CD14-positive monocyte (primary cell): ENCODE measurements at places on chromosomes 3 and 15.

- peaks cover 74% of the 10 kb centered on the region for H3K4me1 ChIP-seq
- H3K27ac ChIP-seq: no peak overlapping the region
- no peak overlapping the region for H3K4me3 ChIP-seq
- no peaks in the 10 kb centered on the region for H3K27me3 ChIP-seq
- H3K36me3 ChIP-seq: no peaks in the 10 kb centered on the region
Measured at GRCh38 chr15:69757186-69757585, 304.6 kb downstream of the RPLP1 start.

GRCh38 chr15:65926899-65927298 is 57.6 kb downstream of the RAB11A start:
- H3K36me3 ChIP-seq: no peaks in the 10 kb centered on the region
- DNase-seq: no peak
- no peak overlapping the region for H3K4me3 ChIP-seq
- H3K27me3 ChIP-seq: no peaks in the 10 kb centered on the region
- no peaks in the 10 kb centered on the region for H3K4me1 ChIP-seq

- peak; percentile 77 for DNase-seq
- peaks cover 26% of the 10 kb centered on the region for H3K4me1 ChIP-seq
- peak overlapping the region; percentile 20 for H3K4me3 ChIP-seq
- peaks cover 8% of the 10 kb centered on the region for H3K27me3 ChIP-seq
- H3K36me3 ChIP-seq: no peaks in the 10 kb centered on the region
Measured at GRCh38 chr15:64905119-64905831, 6.4 kb upstream of the ANKDD1A start.

GRCh38 chr15:23446215-23447106 is 582 bp downstream of the GOLGA6L2 start:
- H3K4me3 ChIP-seq: no peak overlapping the region
- H3K4me1 ChIP-seq: no peaks in the 10 kb centered on the region
- no peaks in the 10 kb centered on the region for H3K36me3 ChIP-seq
- no peaks in the 10 kb centered on the region for H3K27me3 ChIP-seq

DNA sequence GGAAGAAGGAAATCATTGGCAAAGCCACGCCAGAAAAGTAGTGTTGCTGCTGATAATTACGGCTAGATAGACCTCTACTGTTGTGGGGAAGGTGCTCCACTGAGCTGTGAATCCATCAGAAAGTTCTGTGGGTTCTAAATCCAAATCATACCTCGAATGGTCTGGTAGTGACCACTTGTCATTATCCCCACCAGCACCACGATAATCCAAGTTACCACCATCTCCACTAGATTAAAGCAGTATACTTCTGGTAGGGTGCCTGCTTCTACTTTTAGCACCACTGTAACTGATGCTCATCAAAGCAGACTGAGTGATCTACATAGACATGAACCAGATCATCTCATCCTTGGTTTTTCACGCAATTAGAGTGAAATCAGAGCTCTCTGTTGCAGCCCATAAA is 185.5 kb downstream of the FMN1 start:
- H3K36me3 ChIP-seq: no peaks in the 10 kb centered on the region
- H3K4me1 ChIP-seq: peaks cover 24% of the 10 kb centered on the region
- H3K27ac ChIP-seq: no peak overlapping the region
- no peaks in the 10 kb centered on the region for H3K27me3 ChIP-seq

GRCh38 chr3:60268123-60268522 is 983.1 kb downstream of the FHIT start:
- H3K4me1 ChIP-seq: no peaks in the 10 kb centered on the region
- no peak for DNase-seq
- H3K4me3 ChIP-seq: no peak overlapping the region

DNA sequence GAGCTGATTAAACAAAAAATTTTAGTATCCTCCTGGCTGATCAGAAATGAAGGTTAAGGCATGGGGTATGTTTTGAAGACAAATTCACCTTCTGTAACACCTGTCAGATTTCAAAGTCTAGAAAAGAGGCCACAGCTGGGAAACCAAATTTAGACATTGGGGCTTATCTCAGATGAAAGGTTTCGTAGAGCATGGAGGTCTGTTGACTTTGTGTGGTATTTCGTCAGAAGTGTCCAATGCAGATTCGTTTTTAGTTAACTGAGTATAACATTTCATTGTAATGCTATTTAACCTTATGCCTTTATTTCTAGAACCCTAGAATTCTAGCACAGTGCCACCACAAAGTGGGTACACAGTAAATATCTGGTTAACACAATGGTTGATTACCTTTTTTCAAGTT is 61.7 kb downstream of the FNDC3B start:
- H3K4me1 ChIP-seq: peaks cover 75% of the 10 kb centered on the region
- no peaks in the 10 kb centered on the region for H3K36me3 ChIP-seq
- no peak overlapping the region for H3K4me3 ChIP-seq
- DNase-seq: no peak
- H3K27ac ChIP-seq: no peak overlapping the region

- no peaks in the 10 kb centered on the region for H3K36me3 ChIP-seq
- DNase-seq: no peak
- no peak overlapping the region for H3K4me3 ChIP-seq
- H3K4me1 ChIP-seq: peaks cover 19% of the 10 kb centered on the region
- no peaks in the 10 kb centered on the region for H3K27me3 ChIP-seq
Measured at GRCh38 chr3:157240408-157240807, 80.5 kb upstream of the CCNL1 start.

DNA sequence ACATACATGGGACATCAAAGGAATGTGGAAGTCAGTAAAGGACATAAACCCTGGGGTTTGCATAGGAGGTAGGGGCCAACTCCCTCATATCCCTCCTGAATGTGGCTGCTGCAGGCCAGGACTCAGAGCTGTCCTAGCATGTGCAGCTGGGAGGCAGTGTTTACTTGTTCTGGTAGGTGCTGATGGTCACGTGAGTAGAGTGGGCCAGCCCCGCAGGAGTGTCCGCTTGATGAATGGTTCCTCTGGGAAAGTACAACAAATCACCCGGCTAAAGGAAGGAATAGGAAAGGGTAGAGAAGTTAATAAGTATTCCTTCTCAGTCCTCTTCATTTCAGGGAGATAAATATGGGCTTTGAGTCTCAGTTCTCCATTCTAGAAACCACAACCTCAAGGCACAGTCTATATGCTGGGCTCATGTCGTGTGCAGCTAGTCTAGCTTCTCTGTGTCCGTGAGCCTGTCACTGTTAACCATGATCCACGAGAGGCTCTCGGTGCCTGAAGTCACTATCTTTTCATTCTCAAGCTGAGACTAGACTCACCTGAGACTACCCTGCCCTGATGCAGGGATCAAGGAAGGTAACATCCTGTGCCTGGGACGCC is 17.9 kb downstream of the RIOX2 start:
- H3K27me3 ChIP-seq: no peaks in the 10 kb centered on the region
- H3K36me3 ChIP-seq: peaks cover 47% of the 10 kb centered on the region
- peak overlapping the region; percentile 52 for H3K27ac ChIP-seq
- DNase-seq: peak; percentile 14

DNA sequence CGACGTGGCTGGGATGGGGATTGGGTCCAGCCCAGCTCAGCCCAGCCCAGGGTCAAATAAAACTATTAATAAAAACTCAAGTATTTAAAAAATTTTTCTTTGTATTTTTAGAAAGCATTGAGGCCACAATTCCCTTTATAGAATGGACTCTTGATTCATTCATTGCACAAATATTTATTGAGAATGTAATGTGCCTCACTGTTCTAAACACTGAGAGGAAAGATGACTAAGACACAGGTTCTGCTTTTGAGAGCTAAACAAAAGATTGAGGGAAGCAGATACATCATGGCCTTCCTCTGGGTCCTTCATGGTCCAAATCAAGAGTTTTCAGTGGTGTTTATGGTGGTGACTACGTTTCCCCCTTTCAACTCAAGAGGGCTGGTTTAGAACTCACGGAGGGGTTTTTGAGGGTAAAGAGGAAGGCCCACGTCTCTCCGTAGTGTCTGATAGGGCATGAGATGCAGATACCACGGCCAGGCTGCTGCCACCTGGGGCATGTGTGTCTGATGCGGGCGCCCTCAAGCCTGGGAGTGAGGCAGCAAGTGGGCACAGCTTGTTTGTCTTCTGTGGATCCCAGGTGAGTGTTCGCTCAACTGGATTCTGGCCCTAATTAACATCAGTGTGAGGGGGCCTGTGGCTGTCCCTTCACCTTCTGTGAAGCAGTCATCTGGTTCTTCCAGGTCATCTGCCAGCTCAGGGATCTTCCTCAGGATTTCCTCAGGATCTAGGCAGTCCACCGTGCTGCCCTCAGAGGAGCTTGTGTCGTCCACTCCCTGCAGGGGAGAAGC is 73.5 kb upstream of the SCN5A start:
- no peak for DNase-seq
- no peak overlapping the region for H3K4me3 ChIP-seq
- no peaks in the 10 kb centered on the region for H3K4me1 ChIP-seq
- no peak overlapping the region for H3K27ac ChIP-seq

DNA sequence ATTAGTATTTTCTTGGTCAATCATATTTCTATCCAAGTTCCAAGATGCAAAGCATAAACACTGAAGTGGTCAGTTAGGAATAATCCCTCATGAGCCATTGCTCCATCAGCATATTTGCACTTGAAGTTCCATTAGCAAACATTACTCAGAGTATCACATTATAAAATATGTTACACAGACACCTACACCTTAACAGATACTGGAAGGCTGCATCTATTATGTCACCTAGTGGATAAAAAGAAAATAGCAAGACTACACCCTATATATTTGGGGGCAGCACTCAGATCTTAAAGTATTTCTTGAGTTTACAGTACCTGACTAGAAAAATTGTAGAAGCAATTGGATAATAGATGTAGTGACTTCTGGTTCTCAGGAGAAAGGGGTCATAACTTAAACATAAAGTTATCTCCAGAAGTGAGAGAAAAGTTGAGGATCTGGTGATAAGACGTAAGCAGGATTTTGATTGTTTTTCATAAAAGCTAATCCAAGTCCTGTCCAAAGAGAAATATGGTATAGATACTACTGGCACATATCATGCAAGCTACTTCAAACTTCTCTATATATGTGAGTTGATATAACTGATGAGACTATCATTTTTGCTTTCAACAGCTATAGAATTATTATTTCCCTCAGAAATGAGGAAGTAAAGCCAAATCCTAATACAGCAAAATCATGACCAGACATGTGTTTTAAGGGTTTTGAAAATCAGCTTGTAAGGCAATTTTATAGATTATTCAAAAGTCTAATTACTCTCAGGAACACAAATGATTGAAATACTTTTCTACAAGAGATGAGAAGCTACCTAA is 422.2 kb downstream of the GBE1 start:
- no peak overlapping the region for H3K4me3 ChIP-seq
- no peak overlapping the region for H3K27ac ChIP-seq
- no peak for DNase-seq
- H3K4me1 ChIP-seq: no peaks in the 10 kb centered on the region

GRCh38 chr15:31497838-31498237 is 171.2 kb downstream of the KLF13 start:
- H3K4me1 ChIP-seq: no peaks in the 10 kb centered on the region
- no peak for DNase-seq
- H3K27me3 ChIP-seq: no peaks in the 10 kb centered on the region
- no peak overlapping the region for H3K27ac ChIP-seq

DNA sequence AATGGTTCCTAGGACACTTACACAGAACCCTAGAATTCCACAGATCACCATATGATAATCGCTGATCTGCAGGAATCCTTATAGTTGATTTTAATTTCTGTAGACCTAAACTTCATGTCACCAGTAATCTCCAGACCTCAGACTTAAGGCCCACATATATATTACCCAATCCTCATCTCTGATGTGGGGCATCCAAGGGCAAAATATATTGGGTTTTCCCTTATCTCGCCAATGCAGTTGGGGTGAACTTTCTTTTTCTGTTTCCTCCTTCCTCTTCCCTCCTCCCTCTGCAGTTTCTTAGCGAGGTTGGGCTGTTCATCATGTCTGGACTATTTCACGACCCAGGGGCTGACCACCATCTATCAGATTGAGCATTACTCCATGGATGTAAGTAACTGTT is 230.2 kb downstream of the P3H2 start:
- no peak overlapping the region for H3K4me3 ChIP-seq
- H3K36me3 ChIP-seq: no peaks in the 10 kb centered on the region
- H3K4me1 ChIP-seq: no peaks in the 10 kb centered on the region
- no peaks in the 10 kb centered on the region for H3K27me3 ChIP-seq

DNA sequence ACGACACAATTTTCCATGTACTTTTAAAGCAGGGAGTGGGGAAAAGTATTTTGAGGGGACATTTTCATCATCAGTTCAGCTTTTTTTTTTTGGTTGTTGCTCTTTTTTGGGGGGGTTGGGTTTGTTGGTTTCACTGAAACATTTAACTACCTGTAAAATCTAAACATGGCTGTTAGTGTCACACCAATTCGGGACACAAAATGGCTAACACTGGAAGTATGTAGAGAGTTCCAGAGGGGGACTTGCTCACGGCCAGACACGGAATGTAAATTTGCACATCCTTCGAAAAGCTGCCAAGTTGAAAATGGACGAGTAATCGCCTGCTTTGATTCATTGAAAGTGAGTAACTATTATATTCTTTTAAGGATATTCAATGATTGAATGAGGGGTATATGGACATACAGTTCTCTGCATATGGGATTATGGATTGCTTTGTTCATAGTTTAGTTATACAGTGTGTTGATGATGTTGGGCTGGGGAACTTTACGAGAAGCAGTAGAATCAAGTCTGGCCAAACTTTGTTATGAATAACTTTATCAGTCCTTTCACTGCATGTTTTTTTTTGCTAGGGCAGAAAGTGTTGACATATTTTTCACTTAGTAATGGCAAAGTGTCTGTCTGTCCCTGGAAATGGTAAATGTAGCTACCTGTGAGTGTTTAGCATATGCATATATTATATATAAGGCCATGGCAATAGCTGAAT is 31.5 kb downstream of the MBNL1 start:
- DNase-seq: no peak
- H3K36me3 ChIP-seq: peaks cover 23% of the 10 kb centered on the region
- H3K27ac ChIP-seq: peak overlapping the region; percentile 90
- no peak overlapping the region for H3K4me3 ChIP-seq
- peaks cover 51% of the 10 kb centered on the region for H3K4me1 ChIP-seq
- no peaks in the 10 kb centered on the region for H3K27me3 ChIP-seq

GRCh38 chr3:142818651-142819050 is 70.2 kb downstream of the PCOLCE2 start:
- H3K4me3 ChIP-seq: no peak overlapping the region
- H3K27me3 ChIP-seq: no peaks in the 10 kb centered on the region
- H3K4me1 ChIP-seq: no peaks in the 10 kb centered on the region
- H3K27ac ChIP-seq: no peak overlapping the region
- no peak for DNase-seq
